Natural killer cell treated with Interleukin-12 subunit alpha and Interleukin-12 subunit beta and Interleukin-15 and Interleukin-18, amount 100 ng/mL, for 72 hours (primary cell): ENCODE measurements at places on chromosomes 7 and 10.

GRCh38 chr10:30080161-30080560, 20.8 kb upstream of the JCAD start:
- DNase-seq, result no peak

GRCh38 chr10:74863551-74863950, 37.2 kb downstream of the KAT6B start:
- DNase-seq, result no peak

DNA sequence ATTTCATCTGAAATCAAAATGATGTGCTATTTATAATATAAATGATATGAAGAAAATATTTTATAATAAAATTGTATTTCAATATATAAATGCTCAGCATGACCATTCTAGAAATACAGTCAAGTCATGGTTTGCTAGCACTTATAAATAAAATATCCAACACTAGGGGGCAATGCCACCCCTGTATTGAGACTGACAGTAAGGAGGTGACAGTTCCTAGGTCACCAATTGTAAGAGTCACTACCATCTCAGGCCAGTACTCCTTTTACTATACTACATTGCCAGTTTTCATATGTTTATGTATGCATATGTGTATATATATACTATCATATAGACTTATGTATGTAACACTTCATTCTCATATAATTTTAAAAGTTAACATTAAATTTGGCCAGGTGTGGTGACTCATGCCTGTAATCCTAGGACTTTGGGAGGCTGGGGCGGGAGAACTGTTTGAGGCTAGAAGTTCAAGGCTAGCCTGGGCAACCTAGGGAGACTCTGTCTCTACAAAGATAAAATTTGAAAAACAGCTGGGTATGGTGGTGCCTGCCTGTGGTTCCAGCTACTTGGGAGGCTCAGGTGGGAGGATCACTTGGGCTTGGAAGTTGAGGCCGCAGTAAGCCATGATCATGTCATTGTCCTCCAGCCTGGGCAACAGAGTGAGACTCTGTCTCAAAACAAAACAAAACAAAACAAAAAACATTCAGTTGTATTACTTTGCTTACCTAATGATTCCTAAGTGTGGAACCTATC, 2.4 kb upstream of the CNOT4 start:
- DNase-seq, result no peak

DNA sequence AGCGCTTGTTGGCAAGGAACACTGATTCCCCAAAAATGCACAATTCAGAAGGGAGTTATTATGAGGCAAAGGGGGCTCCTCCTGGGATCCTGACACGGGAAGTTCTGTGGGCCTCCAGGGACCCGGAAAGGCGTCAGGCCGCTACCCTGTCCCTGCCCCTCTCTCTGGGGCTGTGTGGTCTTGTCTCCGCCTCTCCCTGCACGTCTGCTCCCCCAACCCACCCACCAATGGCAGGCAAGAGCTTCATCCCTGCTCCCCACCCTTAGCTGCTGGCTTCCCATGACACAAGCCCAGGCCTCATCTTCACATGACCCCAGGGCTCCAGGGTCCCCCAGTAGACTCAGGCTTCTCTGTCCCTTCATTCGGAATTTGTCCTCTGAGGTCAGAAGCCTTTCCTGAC, 31.0 kb upstream of the ADRB1 start:
- no peak for DNase-seq

DNA sequence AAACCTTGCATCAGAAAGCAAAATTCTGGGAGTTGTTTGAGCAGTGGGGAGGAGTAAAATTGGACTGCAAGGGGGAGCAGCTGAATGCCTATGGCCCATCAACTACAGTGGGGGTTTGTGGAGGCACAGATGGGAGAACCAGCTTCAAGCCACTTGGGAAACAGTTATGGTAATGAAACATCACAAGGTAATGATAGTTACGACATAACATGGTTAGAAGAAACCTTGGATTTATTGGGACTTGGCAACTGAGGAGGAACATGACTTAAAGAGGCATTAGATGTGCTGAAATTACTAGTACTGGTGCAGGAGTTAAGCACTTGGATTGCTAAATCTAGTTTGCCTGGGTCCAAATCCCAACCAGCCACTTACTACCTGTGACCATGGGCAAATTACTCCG, 868.4 kb downstream of the KCNMA1 start:
- no peak for DNase-seq

DNA sequence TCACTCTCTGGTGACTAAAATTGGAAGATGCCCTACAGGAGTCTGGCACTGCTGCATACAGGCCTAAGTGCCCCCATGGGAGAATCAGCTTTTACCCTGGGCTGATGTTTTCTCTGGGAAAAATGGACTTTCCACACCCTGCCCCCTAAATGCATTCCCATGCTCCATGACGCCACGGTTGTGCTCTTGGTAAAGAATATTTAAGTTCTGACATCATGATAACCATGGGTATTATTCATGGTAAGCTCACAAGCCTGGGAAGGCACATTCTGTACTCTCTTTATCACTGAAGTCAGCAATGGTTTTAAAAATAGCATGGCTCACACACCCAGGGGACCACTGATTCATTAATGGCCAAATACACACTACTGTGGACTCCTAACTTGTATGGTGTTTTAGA, 43.4 kb downstream of the HIPK2 start:
- DNase-seq, result no peak

DNA sequence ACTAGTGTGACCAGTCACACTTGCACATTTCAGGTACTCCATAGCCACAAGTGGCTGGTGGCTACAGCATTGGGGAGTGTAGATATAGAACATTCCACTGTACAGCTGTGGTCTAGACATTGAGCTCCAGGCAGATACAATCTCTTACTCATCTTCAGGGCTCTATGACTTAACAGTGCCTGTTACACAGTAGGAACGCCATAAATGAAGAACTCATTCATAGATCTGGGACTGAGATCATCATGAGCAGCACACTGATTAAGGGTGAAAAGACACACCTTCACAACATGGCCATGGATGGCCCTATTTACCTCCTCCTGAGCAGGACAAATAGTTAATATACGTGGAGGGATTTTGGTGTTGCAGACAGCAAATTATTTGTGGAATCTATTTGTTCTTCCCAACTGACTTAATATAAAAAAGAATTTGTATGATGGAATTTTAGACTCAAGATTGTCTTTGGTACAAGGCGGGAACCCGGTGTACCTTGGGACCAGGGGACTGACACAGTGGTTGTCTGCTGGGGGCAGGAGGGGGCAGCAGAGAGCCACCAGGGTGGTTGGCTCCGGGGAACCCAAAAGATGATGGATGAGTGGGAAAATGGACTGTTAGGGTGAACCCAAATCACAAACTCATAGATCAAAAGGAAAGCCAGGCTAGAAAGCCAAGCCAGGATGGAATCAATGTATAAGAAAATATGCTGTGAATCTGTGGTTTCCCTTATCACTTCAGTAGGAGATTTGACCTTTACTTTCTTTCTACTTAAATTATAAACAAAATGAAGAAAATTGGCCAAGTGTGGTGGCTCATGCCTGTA, 24.3 kb upstream of the CPA2 start:
- DNase-seq, result no peak

- DNase-seq, result no peak
These were observed 25.0 kb downstream of the MAPK8 start for GRCh38 chr10:48331436-48331835.
